Fibroblast of the conjunctiva (primary cell): ENCODE measurements at places on chromosomes 11 and 22.

- DNase-seq, result peak; percentile 84
These were observed 23.9 kb upstream of the SCGB1A1 start for GRCh38 chr11:62394825-62395538.

DNA sequence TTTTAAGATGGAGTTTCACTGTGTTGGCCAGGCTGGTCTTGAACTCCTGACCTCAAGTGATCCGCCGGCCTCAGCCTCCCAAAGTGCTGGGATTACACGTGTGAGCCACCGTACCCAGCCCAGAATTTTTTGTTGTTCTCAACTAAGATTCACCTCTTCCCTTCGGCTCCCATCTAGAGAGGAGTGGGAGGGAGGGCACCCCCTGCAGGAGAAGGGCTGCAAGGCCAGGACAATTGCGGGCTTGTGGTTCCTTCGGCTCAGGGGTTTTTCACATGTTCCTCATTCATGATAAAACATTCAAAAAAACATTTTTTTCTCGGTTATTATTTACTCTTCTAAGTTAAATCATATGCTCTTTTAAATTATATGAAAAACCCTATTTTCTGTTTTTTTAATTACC lies 201.1 kb upstream of the LRRC4C start:
- no peak for DNase-seq

DNA sequence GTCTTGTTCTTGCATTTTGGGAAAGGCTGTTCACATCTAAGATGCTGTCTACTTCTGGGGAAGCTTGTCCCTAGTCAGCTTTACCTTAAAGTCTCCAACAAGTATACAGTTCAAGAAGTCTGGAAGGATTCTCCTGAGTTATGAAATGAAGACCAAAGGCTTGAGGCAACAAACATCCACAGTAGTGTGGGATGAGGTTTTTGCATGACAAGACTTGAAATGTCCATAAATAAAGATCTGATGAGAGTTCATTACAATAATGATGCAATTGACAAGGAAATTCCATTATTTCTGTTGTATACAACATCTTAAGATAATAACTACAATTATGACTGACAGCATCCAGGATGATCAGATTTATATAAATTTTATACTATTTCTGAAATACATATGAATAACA lies 21.3 kb upstream of the KDM4E start:
- no peak for DNase-seq

GRCh38 chr22:46064966-46065666 lies 85.2 kb upstream of the PPARA start:
- no peak for DNase-seq

GRCh38 chr11:134445601-134446325 lies 33.7 kb upstream of the B3GAT1 start:
- no peak for DNase-seq

DNA sequence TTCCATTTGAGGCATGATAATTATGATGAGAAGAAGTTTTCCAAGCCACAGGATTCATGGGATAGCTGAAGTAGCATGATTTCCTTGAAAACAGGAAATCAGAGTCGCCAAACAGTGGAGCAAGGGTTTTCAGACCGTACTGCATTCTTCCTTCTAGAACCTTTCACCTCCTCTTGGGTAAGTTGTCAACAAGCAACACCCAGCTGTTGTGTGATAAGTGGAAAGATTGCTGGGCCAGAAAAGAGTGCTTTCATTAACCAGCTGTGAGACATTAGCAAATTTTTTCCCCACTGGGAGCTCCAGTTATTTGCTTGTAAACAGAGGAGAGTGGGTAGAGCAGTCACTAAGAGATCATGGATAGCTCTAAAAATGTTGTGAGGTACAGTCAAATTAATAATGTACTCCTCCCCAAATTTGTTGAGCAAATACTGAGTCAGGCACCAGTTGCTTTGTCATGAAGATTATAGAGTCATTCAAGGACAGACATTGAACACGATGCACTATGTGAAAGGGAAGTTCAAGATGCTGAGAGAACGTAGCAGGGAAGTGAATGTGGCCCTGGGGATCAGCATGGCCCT lies 11.7 kb upstream of the MPEG1 start:
- DNase-seq, result no peak

- peak; percentile 28 for DNase-seq
These were observed 629 bp downstream of the ATP5MG start for GRCh38 chr11:118401880-118402590.

DNA sequence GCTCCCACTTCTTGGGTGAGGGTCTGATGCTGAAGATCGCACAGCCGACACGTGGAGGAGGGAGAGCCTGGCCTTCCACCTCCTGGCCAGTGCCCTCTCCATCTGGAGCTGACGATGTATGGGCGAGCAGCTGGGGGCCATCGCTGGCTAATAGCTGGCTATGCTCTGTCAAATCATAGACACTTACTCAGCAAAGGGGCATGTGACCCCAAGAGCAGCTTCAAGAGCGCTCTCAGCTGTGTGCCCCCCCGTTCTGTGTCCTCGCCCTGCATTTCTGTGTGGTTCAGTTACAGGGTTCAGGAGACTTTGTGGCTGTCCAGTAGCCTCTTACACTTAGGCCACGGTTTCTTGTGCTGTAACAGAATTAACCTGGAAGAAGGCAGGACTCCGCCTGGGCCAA lies 26.4 kb downstream of the FBLN1 start:
- no peak for DNase-seq

GRCh38 chr11:102630598-102631448 lies 5.7 kb upstream of the MMP20 start:
- no peak for DNase-seq

DNA sequence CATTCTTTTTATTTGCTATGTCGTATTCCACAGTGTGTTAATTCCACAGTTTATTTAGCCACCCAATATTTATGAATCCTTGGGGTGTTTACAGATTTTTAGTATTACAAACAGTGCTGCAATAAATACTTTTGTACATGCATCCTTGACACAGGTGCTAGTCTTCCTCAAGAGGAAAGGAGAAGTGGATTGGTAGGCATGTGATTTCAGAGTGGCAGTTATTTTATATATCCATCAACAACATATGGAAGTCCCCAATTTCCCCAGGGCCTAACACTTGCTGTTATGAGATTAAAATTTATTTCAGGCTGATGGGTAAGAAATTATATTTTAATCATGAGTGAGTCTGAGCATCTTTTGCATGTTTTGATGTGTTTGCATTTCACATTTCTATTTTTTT lies 17.9 kb downstream of the TRIM44 start:
- DNase-seq, result no peak

GRCh38 chr22:45000330-45000729 lies 9.5 kb downstream of the PHF21B start:
- no peak for DNase-seq

DNA sequence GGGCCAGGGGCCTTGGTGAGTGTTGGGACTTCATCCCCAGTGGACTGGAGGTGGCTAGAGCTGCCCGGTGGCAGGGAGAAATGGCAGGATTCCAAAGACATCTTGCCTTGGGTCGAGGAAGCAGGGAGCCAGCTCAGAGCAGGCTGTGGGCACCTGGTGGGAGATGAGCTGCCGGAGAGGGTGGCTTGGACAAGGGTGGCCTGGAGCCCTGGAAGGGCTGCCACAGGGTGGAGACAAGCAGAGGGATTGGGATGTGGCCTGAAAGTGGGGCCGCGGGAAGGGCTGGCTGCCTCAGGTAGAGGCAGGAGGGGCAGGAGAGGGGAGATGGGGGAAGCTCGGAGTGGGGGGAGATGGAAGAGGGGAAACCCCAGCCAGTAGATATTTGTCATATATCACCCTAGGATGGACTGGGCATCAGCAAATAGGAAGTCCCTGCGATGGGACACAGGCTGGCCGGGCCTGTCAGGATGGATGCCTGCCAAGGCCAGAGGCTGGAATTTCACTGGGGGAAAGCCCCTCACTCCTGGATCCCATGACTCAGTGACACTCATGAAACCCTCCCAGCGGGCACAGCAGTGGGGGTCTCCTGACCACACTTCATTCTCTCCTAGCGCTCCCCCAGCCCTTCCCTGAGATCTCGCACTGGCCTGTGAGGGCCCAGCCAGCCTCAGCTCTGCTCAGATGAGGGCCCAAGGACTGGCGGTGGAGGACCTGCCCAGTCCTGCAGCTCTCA lies 72.0 kb upstream of the SHISAL1 start:
- no peak for DNase-seq

DNA sequence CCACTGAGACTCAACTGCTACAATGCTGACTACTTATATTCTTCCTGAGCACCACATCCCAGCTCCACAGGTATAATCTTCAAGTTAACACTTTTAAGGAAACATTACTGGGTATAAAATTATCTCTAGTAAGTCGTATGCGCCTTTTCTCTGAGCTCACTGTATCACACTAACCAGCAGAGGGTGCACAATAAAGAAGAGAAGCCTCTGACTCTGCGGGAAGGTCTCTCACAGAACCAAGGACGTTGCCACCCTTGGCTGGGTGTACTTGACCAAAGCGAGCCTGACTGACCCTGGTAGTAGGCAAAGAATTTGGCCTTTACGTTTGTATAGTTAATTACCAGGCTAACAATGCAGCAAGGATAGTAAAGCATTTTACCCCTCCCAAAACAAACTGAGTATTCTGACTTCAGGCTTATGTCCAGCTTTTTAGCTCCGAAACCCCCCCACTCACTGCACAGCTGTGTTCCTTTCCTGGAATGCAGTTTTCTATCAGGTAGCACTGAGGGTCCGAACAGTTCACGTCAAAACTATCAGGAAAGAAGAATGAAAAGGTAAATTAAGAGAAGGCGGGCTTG lies at the start of gene BTBD18:
TSS of gene BTBD18 (minus strand) at position 144 of the 578 bp plus-strand sequence. CDS start 631 bp downstream, outside the sequence.
- peak; percentile 42 for DNase-seq

DNA sequence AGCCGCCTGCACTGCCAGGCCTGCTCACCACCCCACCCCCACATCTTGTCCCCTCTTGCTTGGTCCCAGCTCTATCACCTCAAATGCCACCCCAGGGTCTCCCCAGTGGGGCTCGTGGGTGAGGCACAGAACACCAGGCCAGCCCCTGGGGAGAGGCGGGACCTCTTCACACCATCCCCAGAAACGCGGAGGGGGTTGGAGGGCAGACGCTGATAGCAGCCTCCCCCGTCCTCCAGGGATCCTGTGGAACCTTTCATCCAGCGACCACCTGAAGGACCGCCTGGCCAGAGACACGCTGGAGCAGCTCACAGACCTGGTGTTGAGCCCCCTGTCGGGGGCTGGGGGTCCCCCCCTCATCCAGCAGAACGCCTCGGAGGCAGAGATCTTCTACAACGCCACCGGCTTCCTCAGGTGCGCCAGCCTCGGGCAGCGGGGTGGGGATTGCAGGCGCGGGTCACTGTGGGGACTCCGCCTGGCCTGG lies 5.8 kb downstream of the PKP3 start:
- no peak for DNase-seq

- peak; percentile 48 for DNase-seq
These were observed 11.8 kb downstream of the TUB start for GRCh38 chr11:8092587-8093424.

DNA sequence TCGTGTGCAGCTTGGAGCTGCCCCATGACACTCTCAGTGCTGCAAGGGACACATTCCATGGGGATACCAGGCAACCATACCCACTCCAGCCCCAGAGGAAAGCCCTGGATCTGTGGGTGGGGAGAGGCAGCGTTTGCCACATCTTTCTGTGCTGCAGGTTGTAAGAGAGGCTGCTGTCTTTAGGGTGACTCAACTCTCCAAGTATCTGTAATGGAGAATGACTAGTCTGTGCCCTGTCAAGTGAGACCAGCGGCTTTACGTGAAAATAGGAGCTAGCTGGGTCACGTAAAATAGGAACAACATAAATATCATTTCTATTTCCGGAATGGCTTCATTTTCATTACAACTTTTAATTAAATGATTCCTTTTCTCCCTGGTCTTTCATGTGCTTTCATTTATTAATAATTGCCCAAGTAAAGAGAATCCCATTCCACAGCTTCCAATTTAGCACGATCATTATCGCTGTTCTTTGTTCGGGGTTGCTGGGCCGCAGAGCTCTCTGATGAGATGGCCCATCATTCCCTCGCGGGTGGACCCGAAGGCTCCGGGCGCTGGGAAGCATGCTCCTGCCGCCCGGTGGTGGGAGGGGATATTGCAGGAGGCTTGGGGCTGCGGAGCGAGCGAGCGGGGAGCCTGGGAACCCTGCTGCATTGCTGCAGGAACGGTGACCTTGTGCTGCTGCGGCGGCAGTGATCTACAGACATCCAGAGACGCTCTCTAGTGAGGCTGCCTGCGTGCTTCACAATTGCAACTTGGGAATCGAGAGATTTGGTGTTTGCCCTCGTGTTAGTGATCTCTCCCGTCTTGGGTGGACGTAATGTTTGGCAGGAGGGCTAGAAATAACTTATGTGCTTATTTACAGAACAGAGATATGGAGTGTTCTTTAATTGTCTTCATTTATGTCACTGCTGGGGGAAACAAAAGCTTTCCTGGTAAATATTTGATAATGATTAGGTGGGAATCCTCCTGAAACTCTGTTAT lies 10.6 kb downstream of the SLC6A5 start:
- peak; percentile 20 for DNase-seq

GRCh38 chr22:47589271-47590250 lies 827.1 kb downstream of the TBC1D22A start:
- no peak for DNase-seq

- no peak for DNase-seq
These were observed 4.5 kb upstream of the KCNE3 start for GRCh38 chr11:74471668-74472429.

DNA sequence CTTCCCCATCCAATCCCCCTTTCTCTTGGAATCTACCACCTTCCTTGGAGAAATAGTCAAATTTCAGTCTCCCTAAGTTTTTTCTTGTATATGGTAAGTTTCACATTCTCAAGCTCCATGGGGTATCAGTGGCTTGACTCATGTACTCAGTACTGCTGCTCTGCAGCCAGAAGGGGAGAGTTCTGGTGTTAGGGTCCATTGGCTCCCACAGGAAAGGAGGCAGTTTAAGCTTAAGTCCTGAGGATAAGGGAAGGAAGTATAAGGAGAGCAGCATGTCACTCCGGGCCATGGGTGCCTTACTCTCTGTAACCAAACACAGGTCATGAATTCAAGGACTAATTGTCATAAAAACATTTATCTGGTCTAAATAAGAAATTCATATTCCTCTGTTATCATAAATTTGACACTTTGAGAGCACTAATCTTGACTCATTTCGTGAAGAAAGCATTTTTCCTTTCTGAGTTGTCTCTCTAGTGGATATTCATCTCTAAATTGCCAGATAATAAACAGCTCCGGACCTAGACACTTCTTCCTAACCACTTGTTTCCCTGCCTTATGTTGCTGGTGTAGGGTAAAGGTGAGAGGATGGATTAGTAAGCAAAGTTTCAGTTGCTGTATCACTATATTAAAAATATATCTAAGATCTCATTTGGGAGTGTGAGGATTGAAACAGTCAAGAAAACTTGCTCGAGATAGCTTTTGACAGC lies 20.1 kb upstream of the SORL1 start:
- no peak for DNase-seq

DNA sequence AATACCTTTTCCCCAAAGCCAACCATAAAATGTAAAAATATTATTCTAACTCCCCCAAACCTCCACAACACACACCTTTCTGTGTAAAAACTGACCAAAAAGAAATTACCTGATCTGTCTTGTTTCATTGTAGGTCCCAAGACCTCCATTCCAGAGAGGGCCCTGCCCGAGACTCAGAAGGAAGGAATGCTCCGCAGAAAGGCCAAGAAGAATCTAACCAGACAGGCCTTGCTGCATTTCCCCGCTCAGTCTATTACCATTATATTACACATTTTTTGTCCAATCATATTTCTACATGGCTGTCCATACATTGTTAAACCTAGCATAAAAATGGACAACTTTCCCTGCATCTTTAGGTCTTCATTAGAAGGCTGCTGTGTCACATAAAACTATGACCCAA lies 237.5 kb upstream of the UBASH3B start:
- DNase-seq, result no peak

GRCh38 chr11:69655479-69656428 lies 14.8 kb downstream of the CCND1 start:
- no peak for DNase-seq
